Right lobe of liver (tissue), 6 donors: ENCODE measurements at places on chromosomes 7 and 10. TPM values are rescaled to one million over a fixed set of nuclear protein-coding genes. Genes with fewer than 3 reads are reported as not detected.

GRCh38 chr7:82105463-82105862 lies 335.6 kb upstream of the HGF start:
- no peak for DNase-seq

The MYPN gene
- 0.12 TPM for total RNA-seq

The CREB3L2 gene
- total RNA-seq = 21.1 TPM

The PPP1R17 gene
- not detected for total RNA-seq

The HDAC9 gene
- 3.0 TPM for total RNA-seq

DNA sequence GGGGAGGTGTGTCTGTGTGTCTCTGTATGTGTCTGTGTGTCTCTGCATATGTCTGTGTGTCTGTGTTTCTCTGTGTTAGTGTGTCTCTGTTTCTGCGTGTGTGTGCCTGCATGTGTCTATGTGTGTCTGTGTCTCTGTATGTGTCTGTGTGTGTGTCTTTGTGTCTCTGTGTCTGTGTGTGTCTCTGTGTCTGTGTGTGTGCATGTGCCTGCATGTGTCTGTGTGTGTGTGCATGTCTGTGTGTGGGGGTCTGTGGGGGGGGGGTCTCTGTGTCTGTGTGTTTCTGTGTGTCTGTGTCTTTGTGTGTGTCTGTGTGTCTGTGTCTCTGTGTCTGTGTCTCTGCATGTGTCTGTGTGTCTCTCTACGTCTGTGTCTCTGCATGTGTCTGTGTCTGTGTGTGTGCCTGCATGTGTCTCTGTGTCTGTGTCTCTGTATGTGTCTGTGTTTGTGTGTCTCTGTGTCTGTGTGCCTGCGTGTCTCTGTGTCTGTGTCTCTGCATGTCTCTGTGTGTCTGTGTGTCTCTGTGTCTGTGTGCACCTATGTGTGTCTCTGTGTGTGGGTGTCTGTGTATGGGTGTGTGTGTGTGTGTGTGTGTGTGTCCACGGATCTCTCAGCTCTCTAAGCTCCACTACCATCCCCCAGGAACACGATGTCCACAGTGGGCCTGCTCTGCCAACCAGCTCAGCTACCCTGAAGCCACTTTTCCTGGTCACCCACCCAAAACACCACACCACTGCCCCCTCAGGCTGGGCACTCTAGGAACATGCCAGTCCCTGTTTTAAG lies 41.7 kb downstream of the RASGEF1A start:
- DNase-seq = no peak

DNA sequence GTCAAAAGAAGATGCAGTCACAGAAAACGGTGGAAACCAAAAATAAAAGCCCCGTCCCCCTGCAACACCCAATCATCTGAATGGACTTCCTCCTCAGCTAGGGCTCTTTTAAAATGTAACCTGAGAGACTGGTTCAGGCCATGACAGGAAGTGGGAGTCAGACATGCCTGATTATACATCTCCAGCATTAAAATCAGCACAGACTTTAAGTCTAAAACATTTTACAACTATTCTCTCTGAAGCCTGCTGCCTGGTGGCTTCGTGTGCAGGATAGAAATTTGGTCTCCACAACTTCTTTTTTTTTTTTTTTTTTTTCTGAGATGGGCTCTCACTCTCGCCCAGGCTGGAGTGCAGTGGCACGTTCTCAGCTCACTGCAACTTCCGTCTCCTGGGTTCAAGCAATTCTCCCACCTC lies 30.3 kb downstream of the HACD1 start:
- DNase-seq = no peak

DNA sequence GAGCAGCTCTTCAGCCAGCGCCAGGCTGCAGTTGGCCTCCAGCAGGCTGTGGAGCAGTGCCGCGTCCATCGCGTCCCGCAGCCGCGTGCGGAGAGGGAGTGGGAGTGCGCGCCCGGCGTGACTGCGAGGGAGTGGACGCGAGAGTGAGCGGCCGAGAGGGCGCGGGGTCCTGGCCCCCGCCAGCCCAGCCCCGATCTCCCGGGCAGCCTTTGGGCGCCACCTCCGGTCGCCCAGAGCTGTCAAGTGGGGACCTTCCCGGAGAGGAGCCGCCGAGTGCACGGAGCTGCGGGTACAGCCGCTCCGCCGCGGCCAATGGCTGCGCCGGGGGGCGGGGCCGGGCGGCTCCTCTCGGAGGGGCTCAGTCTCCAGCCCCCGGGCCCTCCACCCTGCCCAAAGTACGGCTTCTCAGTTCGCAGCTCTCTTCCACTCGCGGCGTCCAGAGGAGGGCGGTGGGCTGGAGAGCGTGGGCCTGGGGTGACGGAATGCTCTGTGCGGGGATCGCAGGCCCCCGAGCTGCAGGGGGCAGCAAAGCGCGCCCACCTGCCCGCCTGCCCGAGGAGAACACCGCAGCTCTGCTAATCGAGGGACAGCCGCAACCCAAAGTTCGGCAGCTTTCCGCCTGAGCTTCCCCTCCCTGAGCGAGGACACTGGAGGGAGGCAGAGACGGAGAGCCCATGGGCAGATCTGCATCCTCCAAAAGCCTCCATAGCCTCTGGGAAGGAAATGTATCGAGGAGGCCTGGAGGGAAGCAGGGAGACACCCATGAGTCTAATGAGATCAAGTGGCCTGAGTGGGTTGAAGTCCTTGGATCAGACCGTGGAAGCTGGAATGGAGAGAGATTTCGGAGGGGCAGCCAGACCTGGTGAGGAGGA lies at the start of gene CRHR2:
CRHR2 (minus strand) TSS at position 245 of the 872 bp plus-strand sequence; CDS start at position 69, 176 bp downstream.
- no peak for DNase-seq

- DNase-seq = no peak
Measured at GRCh38 chr7:86785641-86786040, 141.9 kb downstream of the GRM3 start.

DNA sequence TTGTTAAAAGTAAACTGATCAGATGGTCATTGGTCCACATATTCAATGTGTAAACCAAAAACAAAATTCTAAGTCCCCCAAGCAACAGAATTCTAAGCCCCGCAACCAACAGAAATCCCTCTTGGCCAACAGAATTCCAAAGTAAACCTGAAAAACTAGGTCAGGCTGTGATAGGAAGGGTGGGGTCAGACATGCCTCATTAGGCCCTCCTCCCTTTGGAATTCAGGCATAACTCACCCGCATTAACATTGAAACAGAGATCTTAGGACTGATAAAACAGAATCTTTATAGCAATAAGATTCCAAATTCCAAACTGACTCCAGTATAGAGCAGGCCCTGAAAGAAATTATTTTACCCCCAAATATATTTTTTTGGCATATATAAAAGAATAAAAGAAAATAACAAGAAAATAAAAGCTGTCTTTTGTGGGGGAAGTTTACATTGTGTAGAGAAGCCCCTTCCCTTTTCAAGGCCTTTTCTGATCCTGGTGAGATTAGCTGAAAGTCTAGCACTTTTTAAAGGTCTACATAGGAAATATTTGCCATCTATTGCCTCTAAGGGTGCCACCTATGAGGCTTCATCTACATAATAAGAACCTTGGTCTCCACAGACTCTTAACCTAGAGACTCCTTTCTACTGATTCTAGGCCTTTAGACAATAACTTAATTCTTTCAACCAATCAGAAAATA lies 30.5 kb downstream of the GNAT3 start:
- no peak for DNase-seq

GRCh38 chr7:19526639-19527038 lies 182.2 kb downstream of the POLR1F start:
- DNase-seq = no peak

The CCDC71L gene
- 22.4 TPM for total RNA-seq

The ANXA8L1 gene
- total RNA-seq = 0.25 TPM
